ENCODE measurements at places on chromosomes 2 and 18. TPM values are rescaled to one million over a fixed set of nuclear protein-coding genes. Genes with fewer than 3 reads are reported as not detected.

The SFT2D3 gene
- total RNA-seq = 5.6 TPM

The LRP2 gene
- total RNA-seq = 0.10 TPM

The RRM2 gene
- total RNA-seq = 17.3 TPM

The ITSN2 gene
- 31.7 TPM for total RNA-seq

The SERPINB4 gene
- total RNA-seq = 29.1 TPM

The FOXD4L1 gene
- total RNA-seq = not detected

The THSD7B gene
- 8.1 TPM for total RNA-seq

The TRPM8 gene
- total RNA-seq = 0.10 TPM

The CYRIA gene
- 9.3 TPM for total RNA-seq

The MAP2 gene
- total RNA-seq = 14.4 TPM

The CNTNAP5 gene
- total RNA-seq = 0.10 TPM

The CNGA3 gene
- total RNA-seq = 0.10 TPM

The HOXD13 gene
- not detected for total RNA-seq

The DGUOK gene
- total RNA-seq = 25.5 TPM

The CCDC74B gene
- total RNA-seq = 3.1 TPM

The CD226 gene
- 1.4 TPM for total RNA-seq

The IL1RL2 gene
- 6.3 TPM for total RNA-seq

The GALNT14 gene
- total RNA-seq = 2.0 TPM

The RAPGEF4 gene
- total RNA-seq = 10.3 TPM

The WDR33 gene
- total RNA-seq = 43.3 TPM

The GAL3ST2 gene
- 0.30 TPM for total RNA-seq

The SCYGR2 gene
- total RNA-seq = not detected

The MOGAT1 gene
- total RNA-seq = 2.5 TPM

The CASP8 gene
- 17.0 TPM for total RNA-seq

The KCNK3 gene
- 0.49 TPM for total RNA-seq

The SATB2 gene
- 6.0 TPM for total RNA-seq

The ZNF396 gene
- 1.6 TPM for total RNA-seq

The OLA1 gene
- total RNA-seq = 76.2 TPM

The SS18 gene
- 91.6 TPM for total RNA-seq

The PDE1A gene
- 2.6 TPM for total RNA-seq

The TMEM163 gene
- 0.59 TPM for total RNA-seq

The PARD3B gene
- total RNA-seq = 21.7 TPM

The STAT4 gene
- total RNA-seq = 4.3 TPM

The MBOAT2 gene
- 40.3 TPM for total RNA-seq

The RNU2-63P gene
- not detected for total RNA-seq

The FLACC1 gene
- 2.9 TPM for total RNA-seq

The VPS54 gene
- total RNA-seq = 34.3 TPM

The DTNA gene
- 14.1 TPM for total RNA-seq

The ACMSD gene
- total RNA-seq = not detected

The BOLL gene
- 0.10 TPM for total RNA-seq

The C2orf49 gene
- 14.4 TPM for total RNA-seq

The CTLA4 gene
- 0.20 TPM for total RNA-seq

Data from skin of body (tissue), 3 donors.